HepG2 (cell line): ENCODE measurements at places on chromosomes 4 and X. TPM values are rescaled to one million over a fixed set of nuclear protein-coding genes. Genes with fewer than 3 reads are reported as not detected.

Gene NLRP2B
- not detected in 2 replicates for total RNA-seq

Gene MTMR8
- 0.14 and 0.31 TPM in 2 replicates for total RNA-seq

Gene IL3RA
- not detected in 2 replicates for total RNA-seq

Gene GNRHR
- total RNA-seq = not detected in 2 replicates

Gene KANTR
- total RNA-seq = 3.5 and 4.4 TPM in 2 replicates

Gene SNCA
- not detected in 2 replicates for total RNA-seq

Gene NDNF
- total RNA-seq = not detected in 2 replicates

Gene MAGEA12
- total RNA-seq = not detected in 2 replicates

Gene CXorf49B
- total RNA-seq = not detected in 2 replicates

Gene ADH1B
- 0.40 and 1.2 TPM in 2 replicates for total RNA-seq

Gene ALAS2
- total RNA-seq = not detected in 2 replicates

Gene AFF2
- total RNA-seq = not detected in 2 replicates

Gene BMP3
- total RNA-seq = not detected in 2 replicates

Gene MTTP
- total RNA-seq = 58.4 and 102 TPM in 2 replicates

Gene CTBP1
- 106 and 112 TPM in 2 replicates for total RNA-seq

Gene EMD
- total RNA-seq = 10.4 and 14.5 TPM in 2 replicates

Gene SPACA5
- not detected in 2 replicates for total RNA-seq

Gene FRMD7
- not detected in 2 replicates for total RNA-seq

Gene PABPC5
- total RNA-seq = not detected in 2 replicates

Gene RGS12
- 18.2 and 21.0 TPM in 2 replicates for total RNA-seq

Gene TMSB15B
- total RNA-seq = not detected in 2 replicates

Gene LRIT3
- total RNA-seq = not detected in 2 replicates

Gene UGT2B10
- total RNA-seq = 97.8 and 148 TPM in 2 replicates

Gene TLR3
- total RNA-seq = 0.07 and 0.11 TPM in 2 replicates

Gene TIMM17B
- 53.4 and 56.0 TPM in 2 replicates for total RNA-seq

Gene SSX3
- total RNA-seq = not detected in 2 replicates

Gene VEGFD
- total RNA-seq = 0.27 and 0.35 TPM in 2 replicates

Gene EGFL6
- total RNA-seq = not detected in 2 replicates

Gene MAGEA1
- total RNA-seq = not detected in 2 replicates

Gene RRH
- 0.07 and 0.22 TPM in 2 replicates for total RNA-seq

Gene C4orf36
- total RNA-seq = not detected in 2 replicates

Gene ARMCX1
- total RNA-seq = not detected in 2 replicates

Gene REELD1
- total RNA-seq = 0.04 TPM in 1 of 2 replicates, not detected in the other

Gene CT45A2
- total RNA-seq = not detected in 2 replicates

Gene CFI
- total RNA-seq = 152 and 337 TPM in 2 replicates

Gene AFM
- total RNA-seq = 0.79 and 1.8 TPM in 2 replicates

Gene NAP1L2
- total RNA-seq = 0.07 TPM in 1 of 2 replicates, not detected in the other

Gene USP17L11
- total RNA-seq = not detected in 2 replicates

Gene ITIH6
- not detected in 2 replicates for total RNA-seq

Gene DIAPH2
- total RNA-seq = 8.3 and 8.5 TPM in 2 replicates

Gene SYTL4
- 0.67 and 0.73 TPM in 2 replicates for total RNA-seq

Gene MAGEA8
- total RNA-seq = 0.11 TPM in 1 of 2 replicates, not detected in the other

Gene CT45A10
- total RNA-seq = not detected in 2 replicates

Gene CACNA1F
- not detected in 2 replicates for total RNA-seq
